SK-N-MC (cell line): ENCODE measurements at places on chromosomes 7 and 10.

GRCh38 chr7:52447581-52448180 lies 587.8 kb upstream of the POM121L12 start:
- DNase-seq, result no peak

GRCh38 chr10:93711891-93712290 lies 9.5 kb upstream of the FRA10AC1 start:
- no peak for DNase-seq

DNA sequence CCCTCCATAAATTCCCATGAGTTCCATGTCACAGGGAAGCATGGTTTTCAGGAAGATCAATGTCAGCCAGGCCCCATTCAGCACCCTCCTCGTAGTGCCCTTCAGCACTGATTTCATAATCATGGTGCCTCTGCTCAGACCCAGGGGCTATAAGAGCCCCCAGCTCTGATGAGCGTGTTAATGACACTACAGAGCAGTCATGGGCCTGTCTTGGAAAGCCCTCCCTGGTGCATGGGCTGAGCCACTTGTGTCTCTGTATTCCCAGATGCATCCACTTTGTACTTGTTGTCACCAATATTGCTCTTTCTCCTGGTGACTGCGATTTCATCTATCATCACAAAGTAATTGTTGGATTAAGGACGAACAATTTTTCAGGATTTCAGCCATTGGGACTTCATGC lies 154.6 kb downstream of the ADARB2 start:
- DNase-seq, result no peak

DNA sequence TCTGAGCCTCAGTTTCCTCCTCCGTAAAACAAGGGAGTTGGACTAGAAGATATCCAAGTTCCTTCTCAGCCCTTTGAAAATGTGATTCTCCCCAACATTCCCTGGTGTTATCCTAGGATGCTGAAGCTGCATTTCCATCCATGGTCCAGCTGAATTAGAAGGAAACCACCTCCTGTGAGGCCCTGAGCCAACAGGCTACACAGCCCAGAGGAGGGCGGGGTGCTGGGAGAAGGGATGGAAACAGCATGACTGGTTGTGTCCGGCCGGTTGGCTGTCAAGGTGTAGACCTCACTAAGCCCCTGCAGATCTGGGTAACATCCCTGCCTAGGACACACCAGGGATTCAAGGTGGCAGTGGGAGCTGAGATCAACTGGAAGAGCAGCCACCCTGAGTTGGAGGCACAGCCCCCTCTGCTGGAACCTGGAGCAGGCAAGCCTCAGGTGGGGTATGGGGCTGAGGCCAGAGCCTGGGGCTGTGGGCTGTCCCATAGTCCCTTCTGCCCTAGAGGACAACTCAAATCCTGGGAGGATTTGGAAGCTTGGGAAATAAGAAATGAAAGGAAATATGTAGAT lies 72.0 kb downstream of the PAX2 start:
- DNase-seq, result no peak

- DNase-seq, result peak; percentile 57
Observed at GRCh38 chr10:24393201-24393600, 184.3 kb downstream of the KIAA1217 start.

GRCh38 chr10:97333601-97334369 lies 744 bp downstream of the FRAT2 start:
- DNase-seq, result no peak
